Stimulated activated CD8-positive, alpha-beta memory T cell treated with anti-CD3 and anti-CD28 coated beads, Interleukin-2, amount 100 ng/mL, for 1 hour (primary cell): ENCODE measurements at places on chromosomes 7 and 10.

DNA sequence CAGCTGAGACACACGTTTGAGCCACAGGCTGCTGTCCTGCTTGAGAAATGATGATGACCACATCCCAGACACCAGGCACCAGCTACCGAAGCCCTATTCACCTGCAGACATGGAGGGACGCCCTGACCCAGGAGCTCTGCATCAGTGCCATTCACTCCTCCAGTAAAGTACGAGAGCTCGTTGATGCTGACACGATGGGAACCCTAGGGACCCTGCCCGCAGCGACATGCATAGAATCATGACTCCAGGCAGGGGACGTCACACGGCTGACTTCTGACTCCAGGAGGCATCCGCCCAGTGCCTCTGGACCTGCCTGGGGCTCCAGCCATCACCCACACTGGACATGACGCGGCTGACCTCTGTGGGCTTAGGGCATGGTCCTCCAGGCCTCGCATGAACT, 129.9 kb downstream of the ADARB2 start:
- no peak for DNase-seq

GRCh38 chr7:128940494-128941322, 3.0 kb downstream of the IRF5 start:
- no peak for DNase-seq

GRCh38 chr10:71161425-71161824, 50.9 kb upstream of the UNC5B start:
- no peak for DNase-seq

GRCh38 chr7:78080241-78080640, 281.7 kb downstream of the PHTF2 start:
- no peak for DNase-seq

GRCh38 chr10:113202011-113202410, 252.0 kb downstream of the TCF7L2 start:
- no peak for DNase-seq

DNA sequence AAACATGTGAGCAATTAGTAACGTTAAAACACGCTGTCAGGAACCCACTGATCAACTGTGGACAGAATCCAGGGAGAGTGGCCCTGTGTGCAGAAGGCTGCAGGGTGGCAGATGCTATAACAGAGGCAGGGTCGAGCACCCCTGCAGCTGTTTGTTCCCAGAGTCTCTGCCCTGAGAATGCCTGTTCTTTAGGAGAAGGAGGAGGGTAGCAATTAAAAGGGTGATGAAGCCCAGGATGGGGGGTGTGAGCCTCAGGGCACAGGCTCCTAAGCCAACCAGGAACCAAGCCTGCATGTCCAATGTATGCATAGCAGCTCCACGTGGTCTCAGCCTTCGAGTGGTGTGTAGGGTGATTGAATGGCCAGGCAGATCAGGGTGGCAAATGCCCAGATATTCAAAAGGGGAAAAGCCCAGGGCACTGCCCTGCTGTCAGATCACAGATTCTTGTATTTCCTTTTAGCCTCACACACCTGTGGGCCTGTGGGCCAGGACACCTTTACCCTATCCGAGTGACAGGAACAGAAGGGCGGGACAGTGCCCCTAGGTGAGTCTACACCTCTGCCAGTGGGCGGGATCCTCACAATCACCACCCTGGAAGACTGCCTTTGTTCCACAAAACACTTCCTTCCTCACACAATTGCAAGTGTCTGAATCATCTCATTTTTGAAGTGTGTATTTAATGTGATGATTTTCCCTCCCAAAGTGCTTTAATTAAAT, 7.3 kb downstream of the WDFY4 start:
- DNase-seq = no peak

DNA sequence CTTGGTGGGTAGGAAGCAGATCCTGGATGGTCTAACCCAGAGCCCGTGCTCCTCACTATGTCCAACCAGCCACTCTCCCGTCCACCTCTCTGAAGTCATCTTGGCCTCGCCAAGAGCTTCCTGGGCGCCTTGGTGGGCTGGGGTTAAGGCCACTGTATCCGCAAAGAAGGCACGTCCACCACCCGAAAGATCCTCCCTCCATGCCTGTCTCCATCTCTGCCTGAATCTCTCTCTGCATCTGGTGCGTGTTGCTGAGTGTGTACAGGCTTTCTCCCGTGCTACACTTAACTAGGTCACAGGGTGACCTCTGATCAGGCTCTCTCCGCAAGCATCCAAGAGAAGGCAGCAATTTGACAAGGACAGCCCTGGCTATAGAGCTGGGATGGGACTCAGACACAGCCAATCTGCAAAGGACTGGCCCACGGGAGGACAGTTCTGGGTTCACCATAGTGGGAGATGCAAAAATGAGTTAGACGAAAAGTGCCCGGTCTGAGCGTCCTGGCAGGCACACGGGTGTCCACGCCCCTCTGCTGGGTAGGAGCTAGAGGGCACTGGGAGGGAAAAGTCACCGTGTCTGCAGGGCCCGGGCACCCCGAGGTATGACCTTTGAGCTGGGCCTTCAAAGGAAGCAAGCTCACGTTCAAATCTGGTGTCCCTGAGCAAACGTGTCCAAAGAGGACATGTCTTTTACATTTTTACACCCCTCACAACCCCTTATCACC, 9.4 kb upstream of the RFC2 start:
- no peak for DNase-seq

DNA sequence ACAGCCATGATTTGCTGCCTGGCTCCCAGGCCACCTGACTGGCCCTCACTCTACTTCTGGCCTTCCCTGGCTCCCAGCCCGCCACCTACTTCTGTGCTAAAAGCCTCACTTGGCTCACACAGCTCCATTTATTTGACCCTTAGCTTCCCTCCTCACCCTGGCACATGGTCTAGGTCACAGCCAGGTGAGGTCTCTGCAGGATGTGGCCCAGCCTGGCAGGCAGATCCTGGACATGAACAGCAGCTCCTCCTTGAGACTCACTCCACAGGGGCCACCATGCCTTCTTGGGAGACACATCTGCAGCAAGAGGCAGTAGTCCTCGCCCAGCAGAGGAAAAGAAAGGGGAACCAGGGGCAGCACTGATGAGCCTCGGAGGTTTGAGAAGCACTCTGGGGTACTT, 64.6 kb downstream of the GRID1 start:
- DNase-seq = no peak

GRCh38 chr10:129605986-129606518, 139.0 kb downstream of the MGMT start:
- no peak for DNase-seq

DNA sequence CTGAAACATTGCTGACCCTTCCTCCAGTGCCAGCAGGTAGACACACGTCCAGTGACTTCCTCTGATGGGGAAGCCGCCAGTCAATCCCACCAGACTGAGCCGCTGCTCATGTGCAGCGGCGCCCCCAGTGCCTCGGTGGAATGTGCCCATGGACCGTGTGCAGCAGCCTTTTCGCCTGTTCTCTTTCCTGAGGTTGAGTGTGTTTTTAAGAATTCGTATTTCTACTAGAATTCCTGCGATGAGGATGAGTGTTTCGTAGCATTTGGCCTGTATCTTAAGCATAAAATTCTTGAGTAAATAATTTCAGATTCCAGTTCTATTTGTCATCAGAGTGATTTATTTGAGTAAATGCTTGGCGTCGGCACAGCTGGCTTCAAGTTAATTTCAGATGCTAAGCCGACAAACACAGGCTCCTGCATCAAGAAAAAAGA, 35.4 kb downstream of the BNIP3 start:
- no peak for DNase-seq

- no peak for DNase-seq
These were observed 279.1 kb downstream of the PHF14 start for GRCh38 chr7:11252705-11253272.

GRCh38 chr7:128867842-128868623, 5.4 kb downstream of the ATP6V1F start:
- DNase-seq = no peak

GRCh38 chr7:31073326-31074119, 21.4 kb downstream of the ADCYAP1R1 start:
- no peak for DNase-seq

DNA sequence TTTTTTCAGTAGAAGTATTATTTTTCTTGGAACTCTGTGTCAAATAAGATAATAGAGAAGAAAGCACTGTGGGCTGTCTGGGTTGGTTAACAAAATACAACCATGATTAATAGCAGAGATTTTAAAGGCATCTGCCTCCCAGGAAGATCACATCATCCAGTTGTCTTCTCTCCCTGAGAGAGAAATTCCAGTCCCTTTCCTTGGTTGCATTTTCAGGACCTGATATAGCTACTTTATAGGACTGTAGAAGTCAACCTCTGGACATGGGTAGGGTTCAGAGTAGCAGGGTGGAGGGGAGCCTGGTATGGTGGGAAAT, 309.9 kb upstream of the IGFBP3 start:
- no peak for DNase-seq

DNA sequence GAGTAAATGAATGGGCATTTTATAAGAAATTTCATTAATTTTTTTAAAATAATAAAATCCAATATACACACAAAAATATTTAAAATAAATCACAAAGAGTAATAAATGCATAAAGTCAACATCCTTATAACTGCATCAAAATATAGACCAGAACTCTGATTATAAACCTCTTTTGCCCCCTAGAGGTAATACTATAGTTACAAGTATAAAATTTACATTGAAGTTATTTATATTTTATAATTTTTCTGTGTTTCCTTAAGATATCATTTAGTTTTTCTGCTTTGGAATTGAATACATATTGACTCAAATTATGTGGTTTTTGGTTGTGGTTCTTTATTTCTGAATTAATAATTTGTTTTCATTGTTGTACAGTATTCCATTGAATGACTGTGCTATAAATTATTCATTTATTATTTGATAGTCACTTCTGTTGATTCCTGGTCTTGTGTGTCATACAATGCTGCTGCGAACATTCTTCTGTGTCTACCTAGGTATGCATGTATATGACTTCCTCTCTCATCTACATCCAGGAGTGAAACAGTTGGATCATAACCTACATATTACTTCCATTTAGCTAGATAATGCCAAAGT, 673.6 kb downstream of the IPMK start:
- DNase-seq = no peak

DNA sequence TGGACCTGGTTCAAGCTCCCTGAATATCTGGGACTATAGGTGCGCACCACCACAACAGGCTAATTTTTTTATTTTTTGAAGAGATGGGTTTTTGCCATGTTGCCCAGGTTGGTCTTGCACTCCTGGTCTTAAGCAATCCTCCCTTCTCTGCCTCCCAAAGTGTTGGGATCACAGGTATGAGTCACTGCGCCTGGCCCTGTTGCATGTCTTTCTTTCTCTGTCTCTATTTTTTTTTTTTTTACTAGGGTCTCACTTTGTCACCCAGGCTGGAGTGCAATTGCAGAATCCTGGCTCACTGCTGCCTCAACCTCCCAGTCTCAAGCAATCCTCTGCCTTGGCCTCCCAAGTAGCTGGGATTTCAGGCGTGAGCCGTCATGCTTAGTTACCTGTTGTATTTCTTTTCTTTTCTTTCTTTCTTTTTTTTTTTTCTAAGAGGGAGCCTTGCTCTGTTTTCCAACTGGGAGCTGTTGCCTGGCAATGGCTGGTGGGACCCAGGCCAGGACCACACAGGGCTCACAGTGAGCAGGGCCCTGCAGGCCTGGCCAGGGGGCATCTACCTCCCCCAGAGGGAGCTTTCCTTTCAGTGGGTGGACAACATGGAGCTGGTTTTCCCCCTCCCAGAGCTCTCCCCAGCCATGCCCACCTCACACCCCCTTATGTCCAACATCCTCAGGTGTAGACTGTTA, 6.0 kb downstream of the MYL7 start:
- DNase-seq = no peak

DNA sequence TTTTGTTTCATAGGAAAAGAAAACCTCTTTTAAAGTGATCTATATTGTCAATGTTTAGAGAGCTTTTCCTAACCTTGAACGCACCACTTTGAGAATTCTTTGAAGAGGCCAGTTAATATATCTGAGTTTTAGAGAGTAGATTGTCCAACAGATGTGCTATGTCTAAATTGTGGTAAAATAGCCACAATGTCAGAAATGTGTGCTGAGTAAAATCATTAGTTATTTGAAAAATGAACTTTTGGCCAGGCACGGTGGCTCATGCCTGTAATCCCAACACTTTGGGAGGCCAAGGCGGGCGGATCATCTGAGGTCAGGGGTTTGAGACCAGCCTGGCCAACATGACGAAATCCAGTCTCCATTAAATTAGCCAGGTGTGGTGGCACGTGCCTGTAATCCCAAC, 61.6 kb upstream of the KIAA1217 start:
- no peak for DNase-seq

DNA sequence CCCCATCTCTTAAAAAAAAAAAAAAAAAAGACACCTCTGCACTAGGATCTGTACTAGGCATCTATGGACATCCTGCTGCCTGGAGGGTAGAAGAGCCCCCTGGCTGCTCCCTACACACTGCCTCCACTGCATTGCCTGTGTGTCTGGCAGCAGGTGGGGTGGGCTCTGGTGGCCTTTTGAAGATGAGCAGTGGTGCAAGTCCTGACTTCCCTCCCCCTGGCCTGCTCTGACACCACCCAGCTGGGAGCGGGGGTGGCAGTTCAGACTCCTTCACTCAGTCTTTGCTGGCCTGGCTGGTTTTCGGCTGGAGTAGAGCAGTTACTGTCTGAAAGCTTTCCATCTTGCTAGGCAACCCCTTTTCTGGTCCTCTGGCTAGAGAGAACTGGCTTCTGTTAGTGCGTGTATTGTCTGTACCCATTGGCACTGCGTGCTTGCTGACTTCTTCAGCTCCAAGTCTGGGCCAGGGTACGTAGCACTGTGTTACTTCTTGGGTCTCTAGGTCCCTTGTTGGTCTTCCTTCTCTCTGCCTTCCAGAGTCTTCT, 17.6 kb downstream of the C10orf62 start:
- no peak for DNase-seq

DNA sequence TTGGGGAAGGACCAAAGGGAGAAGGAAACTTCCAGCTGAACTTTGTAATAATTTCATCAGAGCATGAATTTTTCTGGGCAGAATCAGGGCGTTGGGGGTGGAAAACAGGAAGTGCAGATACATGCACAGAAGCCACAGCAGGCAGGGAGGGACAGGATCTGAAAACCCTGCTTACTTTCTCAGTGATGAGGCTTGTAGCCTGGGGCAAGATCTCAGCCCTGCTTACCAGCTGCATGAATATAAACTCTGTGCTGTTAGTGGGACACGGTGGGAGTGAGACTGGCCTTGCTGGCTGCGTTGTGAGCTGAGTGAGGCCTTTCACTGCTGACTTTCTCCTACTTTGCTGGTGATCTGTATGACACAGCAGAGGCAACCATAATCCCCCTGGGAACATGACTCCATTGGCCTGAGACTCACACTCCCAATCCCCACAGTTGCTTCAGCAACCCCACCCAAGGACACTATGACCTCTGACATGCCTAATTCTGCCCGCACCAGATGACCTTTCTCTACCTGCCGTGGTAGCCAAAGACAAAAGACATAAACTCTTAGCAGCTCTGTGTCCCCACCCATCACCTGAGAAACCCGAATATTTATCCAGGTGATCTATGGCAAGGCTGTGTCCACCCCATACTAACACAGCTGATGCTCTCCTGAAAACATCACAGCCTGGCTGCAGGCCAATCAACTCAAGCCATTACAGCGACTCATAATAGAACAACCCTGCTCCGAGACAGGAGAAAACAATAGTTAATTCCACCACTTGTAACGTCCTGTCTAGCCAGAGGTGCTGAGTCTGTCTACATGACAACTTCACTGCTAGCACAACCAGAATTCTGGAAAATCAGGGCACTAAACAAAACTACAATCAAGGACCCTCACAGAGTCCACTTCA, 190.7 kb upstream of the CHRM2 start:
- no peak for DNase-seq
